ENCODE measurements at places on chromosomes 12 and 14.

DNA sequence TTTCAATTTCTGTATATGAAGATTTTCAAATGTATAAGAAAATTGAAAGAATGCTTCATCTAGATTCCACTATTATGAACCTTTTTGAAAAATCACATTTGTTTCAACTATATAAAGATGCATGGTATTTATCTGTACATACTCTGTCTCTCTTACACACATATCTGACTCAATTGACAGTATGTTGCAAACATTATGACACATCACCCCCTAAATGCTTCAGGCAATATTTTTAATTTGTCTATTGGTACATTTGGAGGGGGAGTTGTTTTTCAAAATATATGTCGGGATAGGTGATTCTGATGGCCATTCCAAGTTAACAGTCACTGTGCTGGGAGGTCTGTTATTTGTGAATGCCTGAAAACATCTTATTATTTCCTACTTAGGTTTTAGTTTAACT lies 14.4 kb downstream of the PCNX1 start:
- no peak for DNase-seq

DNA sequence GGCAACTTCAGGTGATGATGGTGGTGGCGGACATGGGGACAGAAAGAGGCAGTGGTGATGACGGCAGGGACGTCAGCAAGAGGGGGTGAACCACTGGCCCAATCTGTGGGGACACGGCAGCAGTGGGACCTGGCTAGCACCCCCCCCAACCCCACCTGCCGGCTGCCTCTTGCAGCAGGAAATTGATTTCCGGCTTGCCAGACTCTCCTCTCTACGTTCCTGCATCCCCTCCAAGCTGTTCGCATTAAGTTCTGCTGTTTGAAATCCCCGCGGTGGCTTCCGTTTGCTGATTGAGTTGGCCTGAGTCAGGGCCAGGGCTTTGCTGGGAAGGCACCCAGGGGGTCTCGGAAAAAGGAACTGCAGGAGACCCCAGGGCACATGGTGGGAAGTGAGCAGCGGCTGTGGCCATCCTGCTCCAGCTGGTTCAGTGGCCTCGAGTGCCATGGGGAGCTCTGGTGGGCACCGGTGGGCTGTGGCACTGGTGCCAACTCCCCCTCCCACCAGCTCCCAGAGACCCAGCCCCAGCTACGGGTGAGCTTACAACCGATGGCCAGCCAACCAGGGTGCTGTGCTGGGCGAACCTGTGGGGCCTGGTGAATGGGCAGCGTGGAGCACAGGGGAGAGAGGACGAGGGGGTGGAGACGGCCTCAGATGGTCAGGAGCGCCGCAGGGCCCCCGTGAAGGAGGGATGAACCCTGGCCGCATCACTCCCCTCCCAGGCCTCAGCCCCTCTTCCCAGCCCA lies 14.6 kb upstream of the NUDT14 start:
- DNase-seq: no peak

GRCh38 chr12:52534482-52534881 lies 14.3 kb upstream of the KRT5 start:
- DNase-seq: no peak

DNA sequence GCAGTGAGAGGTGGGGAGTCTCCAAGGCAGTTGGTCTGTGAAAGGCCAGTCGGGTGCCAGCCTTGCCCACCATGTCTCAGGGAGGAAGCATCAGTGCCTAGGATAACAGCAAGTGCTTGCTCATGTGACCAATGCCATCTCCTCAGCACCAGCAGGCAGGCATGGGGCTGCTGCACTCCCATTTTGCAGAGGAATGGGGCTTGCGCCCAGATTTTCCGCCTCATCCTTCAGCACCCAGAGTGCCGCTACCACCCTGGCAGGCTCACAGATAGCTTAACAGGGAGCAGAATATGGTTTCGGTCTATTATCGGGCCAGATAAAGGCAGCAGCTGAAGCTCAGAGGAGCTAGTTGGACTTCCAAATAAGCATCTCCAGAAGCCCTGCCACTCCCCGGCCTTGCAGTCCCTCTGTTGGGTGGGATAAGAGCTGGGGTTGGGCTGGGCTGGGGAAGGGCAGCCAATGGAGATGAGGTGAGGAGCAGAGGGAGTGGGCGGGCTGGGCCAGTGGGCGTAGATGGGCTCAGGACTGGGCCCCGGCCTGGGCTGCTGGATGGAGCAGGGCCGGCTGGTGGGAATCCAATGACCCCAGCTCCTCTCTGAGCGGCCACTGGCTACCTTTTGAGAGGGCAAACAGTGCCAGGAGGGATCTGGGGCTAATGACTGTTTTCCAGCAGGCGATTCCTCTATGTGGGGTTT lies 8.4 kb upstream of the KRT80 start:
- no peak for DNase-seq

DNA sequence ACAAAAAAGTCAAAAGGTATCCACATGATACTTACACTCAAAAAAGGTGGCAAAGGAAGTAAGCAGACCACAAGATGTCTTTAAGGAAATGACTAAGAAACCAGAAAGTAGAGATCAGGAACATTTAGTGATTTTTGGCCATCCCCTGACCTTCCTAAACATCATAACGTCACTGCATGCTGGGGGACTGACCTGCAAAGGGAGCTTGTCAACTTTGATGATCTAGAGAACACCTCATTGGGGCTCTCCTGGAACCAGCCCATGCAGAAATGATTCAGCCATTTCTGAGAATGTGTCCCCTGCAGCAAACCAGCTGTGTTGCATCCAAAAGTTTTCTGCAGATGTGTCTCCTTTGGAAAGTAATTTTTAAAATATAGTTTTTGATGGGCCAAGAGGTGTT lies 152.2 kb upstream of the RASSF8 start:
- DNase-seq: no peak

- DNase-seq: no peak
Measured at GRCh38 chr12:5784462-5785130, 160.5 kb downstream of the ANO2 start.

DNA sequence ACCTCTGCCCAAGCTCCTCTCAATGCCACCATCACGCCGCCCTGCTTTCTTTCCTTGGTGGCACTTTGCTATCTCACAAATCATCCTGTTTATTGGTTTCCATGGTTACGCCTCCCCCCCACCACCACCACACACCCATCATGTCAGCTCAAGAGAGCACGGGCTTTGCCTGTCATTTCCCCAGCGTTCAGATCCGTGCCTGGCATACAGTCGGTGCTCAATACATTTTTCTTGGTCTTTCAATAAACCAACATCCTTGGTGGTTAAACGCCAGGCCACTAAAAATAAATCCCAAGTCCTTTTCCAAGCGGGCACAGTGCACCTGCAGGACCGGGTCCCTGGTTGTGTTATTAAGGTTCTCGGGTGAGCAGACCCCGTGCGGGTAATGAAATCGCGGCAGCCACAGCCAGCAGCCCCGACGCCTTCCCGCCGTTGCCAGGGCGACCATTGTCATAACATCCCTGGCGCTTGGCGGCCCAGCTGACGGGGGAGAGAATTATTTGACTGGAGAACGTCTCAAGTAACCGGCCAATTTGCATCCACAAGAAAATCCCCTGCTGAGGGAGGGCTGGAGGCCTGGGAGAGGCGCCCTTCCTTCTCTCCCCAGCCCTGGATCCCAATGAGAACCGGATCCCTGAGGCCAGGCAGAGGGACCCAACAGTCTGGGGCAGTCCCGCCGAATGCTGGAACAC lies 92.9 kb downstream of the KSR2 start:
- no peak for DNase-seq

GRCh38 chr12:69204191-69204590 lies 35.2 kb upstream of the CPSF6 start:
- DNase-seq: no peak

DNA sequence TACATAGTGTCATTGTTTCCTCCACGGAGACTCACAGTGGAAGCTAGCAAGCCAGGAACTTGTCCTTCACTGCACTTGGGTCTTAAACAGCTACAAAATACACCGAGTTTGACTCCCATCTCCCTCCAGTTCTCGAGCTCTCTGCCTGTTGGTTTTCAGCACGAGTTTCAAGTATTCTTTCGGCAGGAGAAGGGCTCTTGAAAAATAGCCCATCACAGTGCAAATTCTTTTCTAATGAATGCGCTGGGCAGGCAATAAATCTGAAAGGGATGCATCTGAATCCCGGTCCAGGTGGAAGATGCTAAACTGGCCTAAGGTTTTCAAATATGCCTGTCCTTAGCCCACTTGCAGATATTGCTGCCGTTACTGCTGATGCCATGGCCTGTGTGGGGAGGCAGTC lies 173.9 kb downstream of the CACNA1C start:
- DNase-seq: no peak

DNA sequence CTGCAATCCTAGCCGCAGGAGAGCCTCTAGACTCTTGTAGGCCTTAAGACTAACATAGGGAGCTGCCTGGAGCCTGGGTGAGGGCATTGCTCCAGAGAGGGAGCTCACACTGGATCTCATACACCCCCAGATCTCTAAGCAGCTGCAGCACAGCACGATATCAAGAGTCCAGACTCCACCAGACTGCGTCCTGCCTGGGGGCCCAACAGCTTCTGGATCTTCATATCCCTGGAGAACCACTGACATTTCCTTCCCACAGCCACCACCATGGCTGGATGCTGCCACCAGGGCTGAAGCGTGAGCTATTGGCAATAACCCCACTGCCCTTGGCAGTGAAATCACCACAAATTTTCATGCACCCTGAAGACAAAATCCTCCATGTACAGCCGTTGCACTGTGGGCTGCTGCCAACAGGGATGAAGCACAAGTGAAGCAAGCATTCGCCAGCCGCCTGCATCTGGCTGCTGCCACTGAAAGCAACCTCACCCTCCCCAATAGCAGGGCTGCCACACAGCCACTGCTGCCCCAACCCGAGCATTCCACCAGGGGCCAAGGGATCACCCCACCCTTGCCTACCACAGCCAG lies 28.2 kb downstream of the CACNA2D4 start:
- DNase-seq: no peak

DNA sequence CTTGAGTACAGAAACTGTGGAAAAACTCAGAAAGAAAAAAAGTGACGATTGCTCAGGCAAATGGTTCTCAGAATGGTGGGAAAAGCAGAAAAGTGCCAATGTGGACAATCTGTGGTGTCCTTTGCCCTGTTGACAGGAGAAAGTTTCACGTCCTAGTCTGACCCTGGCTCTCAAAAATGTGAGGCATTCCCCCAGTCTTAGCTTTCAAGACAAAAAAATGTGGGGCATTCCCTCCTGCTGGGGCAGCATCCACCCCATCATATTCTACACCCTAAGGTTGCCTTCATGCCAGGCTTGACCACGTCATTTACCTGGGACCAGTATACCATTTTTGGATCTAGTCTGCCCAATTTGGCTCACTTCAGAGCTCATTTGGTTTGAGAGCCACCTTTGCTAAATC lies 20.7 kb upstream of the ANAPC7 start:
- no peak for DNase-seq

- DNase-seq: no peak
Measured at GRCh38 chr14:28719130-28719529, 47.5 kb upstream of the FOXG1 start.

GRCh38 chr12:5789469-5789968 lies 155.5 kb downstream of the ANO2 start:
- DNase-seq: no peak

DNA sequence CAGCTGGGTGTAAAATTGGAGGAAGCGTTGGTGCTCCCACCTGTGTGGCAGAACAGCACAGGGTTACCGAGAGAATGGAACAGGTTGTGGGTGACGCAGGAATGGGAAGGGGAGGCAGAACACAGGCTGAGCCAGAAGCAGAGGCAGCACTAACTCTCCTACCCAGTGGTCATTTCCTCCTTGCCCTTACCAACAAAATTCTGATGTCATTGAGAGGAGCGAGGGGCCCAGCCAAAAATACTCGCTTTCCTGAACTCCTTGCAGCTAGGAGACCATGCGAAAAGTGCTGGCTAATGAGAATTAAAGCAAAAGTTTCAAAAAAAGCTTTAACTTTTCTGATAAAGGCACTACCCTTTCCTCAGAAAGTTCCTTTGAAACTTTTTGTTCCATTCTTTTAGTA lies 54.4 kb upstream of the HMGA2 start:
- DNase-seq: no peak

DNA sequence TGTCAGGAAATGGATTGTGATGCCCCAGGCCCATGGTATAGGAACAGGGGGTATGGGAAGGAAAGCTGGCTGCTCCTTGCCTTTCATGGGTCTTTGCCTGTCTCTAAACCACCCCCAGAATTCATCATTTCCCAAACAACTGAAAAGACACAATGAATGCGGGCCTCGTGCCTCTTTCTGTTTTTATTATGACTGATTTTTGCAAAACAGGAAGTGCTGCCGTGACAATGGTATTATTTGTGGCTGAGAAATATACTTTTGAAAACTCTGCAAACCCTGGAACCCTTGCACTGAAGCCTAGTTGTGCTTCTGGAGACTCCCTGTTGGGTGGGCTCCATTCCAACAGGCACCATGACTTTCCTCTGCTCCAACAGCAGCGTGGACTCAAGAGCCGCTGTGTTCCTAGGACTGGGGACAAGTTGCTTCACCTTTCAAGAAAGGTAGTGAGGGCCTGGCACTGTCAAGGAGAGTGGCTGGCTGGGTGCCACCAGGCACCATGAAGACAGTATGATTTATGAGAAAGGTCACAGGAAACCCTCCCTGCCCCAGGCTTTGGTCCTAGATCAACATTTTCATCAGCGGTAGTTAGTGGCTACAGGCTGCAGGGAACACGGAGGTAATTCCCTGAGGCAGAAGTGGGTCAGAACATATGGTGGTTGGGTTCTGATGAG lies 4.8 kb upstream of the DGLUCY start:
- DNase-seq: no peak

DNA sequence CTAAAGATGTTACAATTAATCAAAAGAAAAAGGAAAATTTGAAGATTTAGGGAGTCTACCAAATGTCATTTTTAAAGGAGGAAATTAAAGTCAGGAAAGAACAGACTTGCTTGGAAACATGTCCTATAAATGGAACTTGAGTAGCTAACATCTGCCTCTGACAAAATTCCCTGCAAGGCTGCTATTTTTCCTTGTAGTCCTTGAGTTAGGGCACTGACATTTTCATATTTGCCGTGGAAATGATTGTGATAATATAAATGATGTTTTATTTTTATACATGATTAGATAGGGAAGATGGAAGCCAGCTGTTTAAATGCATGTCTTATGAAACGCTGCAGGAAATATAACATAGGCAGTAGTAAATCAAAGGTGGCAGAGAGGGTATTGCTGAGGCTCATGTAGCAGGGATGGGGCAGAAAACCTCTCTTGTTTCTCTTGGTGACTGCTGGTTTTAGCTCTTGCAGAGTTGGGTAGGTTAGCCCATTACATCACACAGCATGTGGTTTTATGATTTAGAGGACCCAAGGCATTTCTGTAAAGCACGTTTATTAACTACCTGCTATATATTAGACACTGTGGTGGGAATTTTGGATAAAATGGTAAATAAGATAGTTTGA lies 21.7 kb downstream of the NUBPL start:
- no peak for DNase-seq

DNA sequence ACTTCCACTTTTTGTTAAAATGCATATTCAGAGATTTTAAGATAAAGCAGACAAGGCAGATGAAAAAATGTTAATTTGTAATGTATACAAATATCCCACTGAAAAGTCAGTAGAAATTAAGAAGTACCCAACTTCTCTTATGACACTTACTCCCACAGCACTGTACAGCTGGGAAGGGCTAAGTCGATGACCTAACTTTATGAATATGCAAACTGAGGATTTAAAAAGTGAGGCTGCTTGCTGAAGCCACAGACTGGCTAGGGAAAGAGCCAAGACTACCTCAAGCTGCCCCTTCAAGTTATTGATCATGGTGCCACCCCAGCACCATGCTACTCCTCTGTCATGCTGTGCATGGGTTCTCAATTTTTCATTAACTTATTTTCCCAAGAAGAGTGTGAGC lies 17.0 kb downstream of the PPM1H start:
- DNase-seq: no peak

- DNase-seq: no peak
Measured at GRCh38 chr12:79183003-79183402, 318.4 kb downstream of the SYT1 start.

Data from CD8-positive, alpha-beta memory T cell (primary cell).